Renal cortex interstitium (tissue), 15 donors: ENCODE measurements at places on chromosomes 6 and 20. TPM values are rescaled to one million over a fixed set of nuclear protein-coding genes. Genes with fewer than 3 reads are reported as not detected.

- no peak for DNase-seq
Observed at GRCh38 chr20:5535125-5535756, 215.0 kb upstream of the SHLD1 start.

GRCh38 chr6:11333132-11333849, 100.8 kb upstream of the NEDD9 start:
- DNase-seq: no peak

DNA sequence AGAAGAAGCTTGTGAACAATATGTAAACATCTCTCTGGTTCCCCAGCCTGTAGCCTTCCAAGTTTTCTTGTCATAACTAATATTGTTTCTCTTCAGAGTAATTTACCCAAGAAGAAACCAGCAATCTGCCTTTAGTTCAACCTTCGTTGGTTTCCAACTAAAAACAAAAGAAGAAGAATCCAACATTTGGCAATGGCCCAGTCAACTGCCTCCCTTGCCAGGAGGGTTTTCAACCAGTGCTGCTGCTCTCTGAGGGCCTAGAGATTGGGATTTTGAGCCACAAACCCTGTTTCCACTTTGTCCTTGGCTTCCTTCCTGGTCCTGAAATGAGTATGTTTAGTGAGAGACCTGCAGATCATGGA, 395.8 kb upstream of the CNR1 start:
- no peak for DNase-seq

GRCh38 chr20:44209686-44210405, 725 bp downstream of the OSER1 start:
- DNase-seq: no peak

GRCh38 chr6:133241901-133242636, 912 bp downstream of the EYA4 start:
- no peak for DNase-seq

DNA sequence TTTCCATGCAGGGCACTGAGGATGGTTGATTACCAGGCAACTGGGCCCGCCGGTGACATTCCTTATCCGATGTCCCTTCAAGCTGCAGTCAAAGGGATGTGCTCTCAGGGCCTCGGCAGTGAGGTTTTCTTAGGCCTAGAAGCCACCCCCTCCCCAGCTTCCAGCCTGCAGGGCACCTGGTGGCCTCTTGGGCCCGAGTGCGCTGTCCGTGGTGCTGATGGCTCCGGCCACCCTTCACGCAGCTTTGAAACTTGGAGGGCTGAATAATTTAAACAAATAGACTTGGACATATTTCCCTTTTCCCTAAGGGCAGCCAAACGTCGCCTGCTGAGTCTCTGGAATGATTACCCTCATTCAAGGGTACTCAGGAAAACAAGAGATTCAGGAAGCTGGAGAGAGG, 8.9 kb upstream of the MLN start:
- DNase-seq: peak; percentile 77

DNA sequence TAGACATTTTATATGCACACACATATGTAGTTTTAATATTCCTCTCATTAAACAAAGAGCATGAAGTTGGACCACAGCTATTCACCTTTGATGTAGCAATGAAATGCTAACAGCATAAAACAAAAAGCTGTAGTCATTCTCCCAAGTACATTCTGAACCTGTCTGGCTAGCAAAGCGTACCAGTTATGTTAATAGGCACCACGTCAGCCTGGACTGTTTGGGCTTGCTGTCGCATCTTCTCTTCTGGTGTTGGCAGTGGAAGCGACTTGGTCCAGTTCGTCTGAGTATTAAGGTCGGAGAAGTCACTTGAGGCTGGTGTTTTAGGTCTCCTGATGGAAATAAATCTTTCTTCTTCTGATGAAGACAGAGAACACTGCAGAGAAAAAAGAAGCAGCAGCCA, 42.8 kb downstream of the HEBP2 start:
- no peak for DNase-seq

GRCh38 chr20:17533396-17533795, 2.2 kb upstream of the BFSP1 start:
- DNase-seq: no peak

DNA sequence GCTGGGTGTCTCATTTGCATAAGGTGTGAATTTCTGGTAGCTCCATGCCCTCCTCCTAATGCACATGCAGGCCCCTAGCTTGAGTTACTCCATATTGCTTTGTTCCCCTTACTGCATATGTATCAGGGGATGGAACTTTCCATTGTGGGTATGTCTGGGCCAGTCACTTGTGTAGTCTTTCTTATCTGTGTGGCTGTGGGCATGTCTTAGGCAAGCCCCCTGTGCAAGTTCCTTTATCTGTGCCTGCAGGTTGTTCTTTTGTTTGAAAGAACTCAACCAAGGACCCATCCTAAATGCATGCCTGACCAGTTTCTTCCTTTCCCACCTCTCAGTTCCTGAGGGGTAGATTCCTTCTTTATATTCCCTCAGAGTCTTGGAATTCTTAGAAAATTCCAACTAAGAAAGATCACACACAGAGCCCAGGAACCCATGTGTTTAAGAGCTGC, 23.6 kb downstream of the MBOAT1 start:
- DNase-seq: no peak

DNA sequence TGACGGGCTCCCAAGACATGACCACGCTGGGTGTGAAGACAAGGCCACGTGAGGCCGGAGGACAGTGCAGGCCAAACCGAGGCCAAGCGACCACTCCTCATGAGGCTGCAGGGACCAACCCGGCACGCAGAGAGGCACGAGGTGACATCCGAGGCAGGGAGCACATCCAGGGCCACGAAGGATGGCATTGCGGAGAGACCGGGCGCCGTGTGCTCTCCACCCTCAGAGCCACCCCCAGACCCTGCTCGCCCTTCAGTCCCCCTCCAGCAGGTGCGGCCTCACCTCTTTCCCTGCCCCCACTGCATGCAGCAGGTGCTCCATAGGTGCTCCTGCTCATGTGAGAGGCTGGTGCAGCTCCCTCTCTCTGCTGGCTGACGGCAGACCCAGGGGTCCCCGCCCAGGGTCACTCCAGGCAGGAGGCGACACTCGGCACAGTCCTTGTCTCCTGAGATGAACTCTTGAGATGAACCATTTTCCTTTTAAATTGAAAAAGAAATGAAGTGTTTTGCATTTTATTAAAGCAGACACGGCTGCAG, 33.8 kb upstream of the CHRNA4 start:
- no peak for DNase-seq

DNA sequence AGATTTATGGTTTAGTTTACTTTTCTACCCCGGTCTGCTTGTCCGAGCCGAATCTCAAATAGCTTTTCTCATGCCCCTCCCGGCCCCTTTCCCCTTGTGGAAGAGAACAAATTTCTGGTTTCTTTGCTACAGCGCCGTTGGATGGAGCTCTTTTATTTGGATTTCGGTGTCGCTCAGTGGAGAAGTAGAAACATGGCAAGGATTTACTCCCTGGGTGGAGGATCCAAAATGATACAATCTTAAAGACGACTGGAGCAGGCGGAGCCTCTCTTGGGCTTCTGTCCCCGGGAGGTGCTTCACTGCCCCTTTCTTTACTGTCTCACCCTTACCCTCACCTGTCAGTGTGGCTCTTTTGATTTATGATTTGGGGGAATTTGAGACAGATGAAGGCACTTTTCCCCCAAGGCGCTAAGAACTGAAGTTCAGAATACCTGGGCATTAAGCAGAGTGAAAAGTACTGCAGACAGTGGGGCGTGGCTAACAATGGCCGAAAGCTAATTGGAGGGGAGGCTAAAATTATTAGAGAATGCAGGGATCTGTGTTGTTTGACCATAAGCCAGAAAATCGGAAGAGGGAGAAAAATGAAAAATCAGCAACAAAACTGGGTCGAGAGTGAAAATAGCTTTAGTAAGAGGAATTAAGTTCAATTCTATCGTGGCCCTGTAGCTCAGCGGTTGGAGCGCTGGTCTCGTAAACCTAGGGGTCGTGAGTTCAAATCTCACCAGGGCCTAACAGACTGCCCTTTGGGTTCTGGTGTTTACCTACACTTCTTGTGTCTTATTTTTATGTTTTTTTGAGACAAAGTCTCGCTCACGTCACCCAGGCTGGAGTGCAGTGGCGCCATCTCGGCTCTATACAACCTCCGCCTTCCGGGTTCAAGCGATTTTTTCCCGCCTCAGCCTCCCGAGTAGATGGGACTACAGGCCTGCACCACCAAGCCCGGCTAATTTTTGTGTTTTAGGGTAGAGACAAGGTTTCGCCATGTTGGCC, 145.1 kb upstream of the ZNF184 start:
- no peak for DNase-seq

CLDN20 gene
- 2.1 TPM for polyA plus RNA-seq

DNA sequence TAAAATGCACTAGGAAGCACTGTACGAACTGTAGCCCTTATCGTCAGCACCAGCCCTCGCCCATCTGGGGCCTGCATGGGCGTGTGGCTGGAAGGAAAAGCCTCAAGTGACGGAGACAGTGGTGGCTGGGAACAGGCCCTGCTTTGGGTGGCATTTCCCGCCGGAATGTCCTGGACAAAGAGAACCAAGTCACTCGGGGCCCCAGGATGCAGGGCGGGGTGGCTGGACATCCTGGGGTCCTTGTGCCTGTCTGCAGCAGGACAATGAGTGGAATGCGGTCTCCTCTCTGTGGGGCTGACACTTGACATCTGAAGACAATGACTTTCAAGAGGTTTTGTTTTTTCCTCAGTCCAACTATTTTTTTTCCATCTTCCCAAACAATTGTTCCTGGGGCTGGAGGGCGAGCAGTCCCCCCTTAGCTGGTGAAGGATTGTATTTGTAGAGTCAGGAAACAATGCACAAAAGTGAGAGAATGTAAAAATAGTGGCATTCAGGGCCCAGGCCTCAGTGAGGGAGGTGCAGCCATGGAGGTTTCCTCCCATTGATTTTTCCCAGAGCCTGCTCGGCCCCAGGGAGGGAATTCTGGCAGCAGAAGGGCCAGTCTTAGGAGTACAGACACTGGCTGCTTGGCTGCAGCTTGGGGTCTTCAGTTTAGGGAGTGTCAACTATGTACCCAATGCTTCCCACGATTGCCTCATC, 64.4 kb downstream of the PREX1 start:
- no peak for DNase-seq

DNA sequence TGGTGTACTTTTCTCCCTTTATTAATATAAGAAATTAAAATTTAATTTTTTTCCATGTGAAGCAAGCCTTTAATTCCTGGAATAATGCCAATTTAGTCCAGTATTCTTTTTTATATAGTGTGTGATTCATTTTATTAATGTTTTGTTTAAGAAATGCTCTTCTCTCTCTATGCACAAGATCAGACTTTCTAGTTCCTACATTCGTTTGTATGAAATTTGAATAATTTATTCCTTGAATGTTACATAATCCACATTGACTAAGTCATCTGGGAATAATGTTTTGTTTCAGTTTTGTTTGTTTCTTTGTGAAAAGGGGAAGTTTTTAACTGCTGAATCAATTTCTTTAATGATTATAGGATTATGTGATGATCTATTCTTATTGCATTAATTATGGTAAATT, 181.4 kb upstream of the ID4 start:
- no peak for DNase-seq

- no peak for DNase-seq
Observed at GRCh38 chr6:42025845-42026243, 24.5 kb upstream of the TAF8 start.

- DNase-seq: no peak
Observed at GRCh38 chr6:156258981-156259380, 518.2 kb upstream of the ARID1B start.

ABHD16B gene
- not detected for polyA plus RNA-seq

SLC17A4 gene
- 1.6 TPM for polyA plus RNA-seq
